Mesenchymal stem cell (in vitro differentiated cells and primary cell): ENCODE measurements at places on chromosomes 4 and X.
A peak's percentile ranks its signal among the peaks of the same experiment; 100 is the strongest.

DNA sequence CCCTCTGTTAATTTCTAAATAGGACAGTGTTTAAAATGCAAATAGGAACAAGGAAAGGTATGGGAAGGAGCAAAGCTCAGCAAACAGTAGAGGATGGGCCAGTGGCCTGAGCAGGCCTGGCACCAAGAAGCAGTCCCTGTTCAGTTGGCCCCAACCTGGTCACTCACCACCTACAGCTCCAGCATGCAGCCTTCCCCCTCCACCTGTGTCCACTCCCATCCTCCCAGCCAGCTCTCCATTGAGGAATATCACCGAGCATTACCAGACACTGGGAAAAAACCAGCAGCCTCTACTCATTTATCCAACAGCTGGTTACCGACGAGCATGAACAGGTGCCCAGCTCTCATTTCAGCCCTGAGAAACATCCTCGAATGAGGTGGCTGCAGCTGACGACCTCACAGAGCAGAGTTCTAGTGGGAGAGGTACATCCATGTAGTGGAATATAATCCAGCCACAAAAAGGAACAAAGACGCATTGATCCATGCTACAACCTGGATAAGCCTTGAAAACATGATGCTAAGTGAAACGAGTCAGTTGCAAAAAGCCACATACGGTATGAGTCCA lies 25.6 kb downstream of the CD99L2 start:
- H3K4me3 ChIP-seq: no peak overlapping the region
- H3K4me1 ChIP-seq: peaks cover 2% of the 10 kb centered on the region
- H3K27me3 ChIP-seq: no peaks in the 10 kb centered on the region
- H3K36me3 ChIP-seq: no peaks in the 10 kb centered on the region

- H3K36me3 ChIP-seq: no peaks in the 10 kb centered on the region
- no peaks in the 10 kb centered on the region for H3K27me3 ChIP-seq
- no peaks in the 10 kb centered on the region for H3K4me1 ChIP-seq
- no peak overlapping the region for H3K4me3 ChIP-seq
- DNase-seq: no peak
Measured at GRCh38 chrX:33273535-33273934, 62.2 kb upstream of the DMD start.

GRCh38 chr4:155007660-155008176 lies 200.7 kb upstream of the NPY2R start:
- H3K4me1 ChIP-seq: no peaks in the 10 kb centered on the region
- H3K27ac ChIP-seq: no peak overlapping the region
- DNase-seq: no peak
- H3K27me3 ChIP-seq: no peaks in the 10 kb centered on the region
- H3K4me3 ChIP-seq: no peak overlapping the region

DNA sequence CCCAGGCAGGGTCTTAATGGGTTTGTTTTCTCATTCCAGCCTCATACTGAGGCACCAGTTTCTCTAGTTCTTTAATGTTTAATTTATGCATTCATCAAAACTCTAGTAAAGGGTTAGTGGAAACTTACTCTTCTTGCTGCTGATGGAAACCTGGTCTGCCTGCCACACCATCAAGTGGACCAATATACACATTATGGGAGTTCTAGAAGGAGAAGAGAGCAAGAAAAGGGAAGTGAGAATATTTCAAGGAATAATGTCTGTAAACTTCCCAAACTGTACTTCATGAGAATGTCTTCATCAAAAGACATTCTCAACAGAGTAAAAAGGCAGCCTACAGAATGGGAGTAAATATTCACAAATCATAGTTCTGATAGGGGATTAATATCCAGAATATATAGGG lies 20.9 kb upstream of the DHX15 start:
- H3K27ac ChIP-seq: no peak overlapping the region
- H3K36me3 ChIP-seq: no peaks in the 10 kb centered on the region
- no peaks in the 10 kb centered on the region for H3K27me3 ChIP-seq
- H3K4me3 ChIP-seq: no peak overlapping the region
- DNase-seq: no peak
- H3K4me1 ChIP-seq: peaks cover 3% of the 10 kb centered on the region

- H3K4me1 ChIP-seq: no peaks in the 10 kb centered on the region
- no peak overlapping the region for H3K27ac ChIP-seq
- no peak overlapping the region for H3K4me3 ChIP-seq
- no peaks in the 10 kb centered on the region for H3K36me3 ChIP-seq
Measured at GRCh38 chr4:65589331-65589730, 81.0 kb downstream of the EPHA5 start.

- peaks cover 11% of the 10 kb centered on the region for H3K36me3 ChIP-seq
- H3K27me3 ChIP-seq: no peaks in the 10 kb centered on the region
- H3K27ac ChIP-seq: no peak overlapping the region
- H3K4me1 ChIP-seq: peaks cover 1% of the 10 kb centered on the region
- DNase-seq: no peak
- H3K4me3 ChIP-seq: no peak overlapping the region
Measured at GRCh38 chr4:128444544-128445302, 157.1 kb upstream of the PGRMC2 start.

DNA sequence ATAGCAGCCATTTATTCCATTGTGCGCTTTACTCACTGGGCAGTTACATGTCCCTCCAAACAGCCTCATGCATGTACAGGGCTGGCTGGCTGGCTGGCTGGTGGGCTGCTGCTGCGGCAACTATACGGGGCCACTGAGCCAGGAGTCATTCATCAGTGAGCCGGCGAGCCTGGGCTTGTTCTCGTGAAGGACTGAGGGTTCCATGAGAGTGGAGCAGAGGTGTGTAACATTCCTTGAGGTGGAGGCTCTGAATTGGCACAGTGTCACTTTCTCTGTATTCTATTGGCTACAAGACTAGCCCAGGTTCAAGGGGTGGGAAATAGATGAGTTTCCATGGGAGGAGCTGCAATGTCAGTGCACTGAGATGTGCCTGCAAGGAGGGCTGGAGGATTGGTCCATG lies 89.1 kb downstream of the ARHGAP10 start:
- peaks cover 9% of the 10 kb centered on the region for H3K4me1 ChIP-seq
- DNase-seq: no peak
- H3K36me3 ChIP-seq: peaks cover 13% of the 10 kb centered on the region
- H3K4me3 ChIP-seq: no peak overlapping the region

- H3K27ac ChIP-seq: no peak overlapping the region
- no peak overlapping the region for H3K4me3 ChIP-seq
- no peaks in the 10 kb centered on the region for H3K27me3 ChIP-seq
- H3K4me1 ChIP-seq: no peaks in the 10 kb centered on the region
Measured at GRCh38 chr4:174107746-174108354, 175.6 kb downstream of the FBXO8 start.

GRCh38 chrX:10486373-10486772 lies 134.0 kb downstream of the MID1 start:
- H3K27me3 ChIP-seq: no peaks in the 10 kb centered on the region
- H3K4me1 ChIP-seq: peaks cover 4% of the 10 kb centered on the region
- no peak overlapping the region for H3K4me3 ChIP-seq

DNA sequence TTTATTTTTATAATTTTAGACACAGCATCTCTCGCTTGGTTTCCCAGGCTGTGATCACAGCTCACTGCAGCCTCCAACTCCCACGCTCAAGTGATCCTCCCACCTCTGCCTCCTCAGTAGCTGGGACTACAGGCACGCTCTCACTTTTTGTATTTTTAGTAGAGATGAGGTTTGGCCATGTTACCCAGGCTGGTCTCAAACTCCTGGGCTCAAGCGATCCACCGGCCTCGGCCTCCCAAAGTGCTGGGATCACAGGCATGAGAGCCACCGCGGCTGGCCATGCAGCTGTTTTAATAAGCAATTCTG lies 39.1 kb downstream of the DHRSX start:
- peaks cover 6% of the 10 kb centered on the region for H3K36me3 ChIP-seq
- H3K4me1 ChIP-seq: no peaks in the 10 kb centered on the region
- H3K4me3 ChIP-seq: no peak overlapping the region

- H3K4me3 ChIP-seq: no peak overlapping the region
- H3K4me1 ChIP-seq: no peaks in the 10 kb centered on the region
- no peak for DNase-seq
- H3K27me3 ChIP-seq: no peaks in the 10 kb centered on the region
- no peak overlapping the region for H3K27ac ChIP-seq
Measured at GRCh38 chrX:44247468-44247867, 96.0 kb downstream of the EFHC2 start.

DNA sequence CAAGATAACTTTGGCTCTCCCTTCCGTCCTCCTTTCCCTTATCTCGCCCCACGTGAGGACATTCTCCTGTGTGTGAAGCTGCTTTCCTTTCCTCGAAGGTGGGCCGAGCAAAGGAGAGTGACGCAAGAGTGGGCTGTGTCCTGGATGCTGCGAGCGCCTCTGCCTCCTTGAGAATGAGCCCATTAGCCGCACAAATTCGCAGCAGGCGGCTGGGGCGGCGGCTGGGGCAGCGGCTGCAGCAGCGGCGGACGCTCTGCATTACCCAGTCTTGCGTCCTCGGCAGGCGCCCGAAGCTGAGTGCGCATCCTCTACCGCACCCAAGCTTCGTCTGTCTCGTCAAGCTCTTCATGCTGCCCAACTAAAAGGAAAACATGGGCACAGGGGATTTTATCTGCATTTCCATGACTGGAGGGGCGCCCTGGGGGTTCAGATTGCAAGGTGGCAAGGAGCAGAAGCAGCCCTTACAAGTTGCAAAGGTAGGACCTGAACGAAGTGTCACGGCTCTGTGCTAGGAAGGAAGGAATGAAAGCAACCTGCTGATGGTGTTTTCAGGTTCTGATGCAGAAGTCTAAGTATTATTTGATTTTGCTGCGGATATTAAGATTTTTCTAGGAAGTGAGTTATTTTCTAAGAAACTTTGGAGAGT lies at the start of gene SYNPO2:
Gene SYNPO2, plus strand, starts transcription at position 189 of the 646 bp plus-strand sequence. Its CDS starts 183 bp downstream, at position 372.
- H3K4me1 ChIP-seq: peaks cover 2% of the 10 kb centered on the region
- H3K4me3 ChIP-seq: peak within 1 kb of the TSS; percentile 48
- no peaks in the 10 kb centered on the region for H3K27me3 ChIP-seq
- no peaks in the 10 kb centered on the region for H3K36me3 ChIP-seq
- DNase-seq: peak; percentile 80

DNA sequence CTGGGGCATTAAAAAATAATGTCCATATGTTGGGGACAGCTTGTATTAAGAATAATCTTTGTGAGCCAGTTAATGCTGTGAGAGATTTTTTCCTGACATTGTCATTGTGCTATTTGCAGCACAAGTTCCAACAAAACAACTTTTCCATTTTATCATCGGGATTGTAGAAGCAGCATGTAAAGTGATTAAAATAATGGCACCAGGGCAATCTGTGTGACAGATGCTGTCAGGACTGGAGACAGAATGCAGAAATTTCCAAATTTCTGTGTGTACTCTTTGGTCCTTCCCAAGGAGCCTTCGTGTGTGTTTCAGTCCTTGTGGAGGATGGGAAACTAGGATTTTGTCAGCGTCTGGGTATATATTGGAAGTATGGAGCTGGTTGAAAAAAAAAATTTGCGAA lies 101.5 kb upstream of the LIMCH1 start:
- no peaks in the 10 kb centered on the region for H3K27me3 ChIP-seq
- H3K27ac ChIP-seq: no peak overlapping the region
- H3K36me3 ChIP-seq: no peaks in the 10 kb centered on the region
- DNase-seq: no peak

- no peaks in the 10 kb centered on the region for H3K36me3 ChIP-seq
- no peak overlapping the region for H3K4me3 ChIP-seq
- no peaks in the 10 kb centered on the region for H3K27me3 ChIP-seq
- peak; percentile 87 for DNase-seq
- H3K27ac ChIP-seq: peak overlapping the region; percentile 80
- peaks cover 7% of the 10 kb centered on the region for H3K4me1 ChIP-seq
Measured at GRCh38 chr4:83855044-83855443, 319.1 kb downstream of the GPAT3 start.

GRCh38 chr4:1364748-1365147 lies 17.7 kb downstream of the UVSSA start:
- no peak for DNase-seq
- H3K36me3 ChIP-seq: peaks cover 76% of the 10 kb centered on the region
- no peaks in the 10 kb centered on the region for H3K27me3 ChIP-seq
- peaks cover 6% of the 10 kb centered on the region for H3K4me1 ChIP-seq

- no peaks in the 10 kb centered on the region for H3K4me1 ChIP-seq
- peak; percentile 17 for DNase-seq
- no peaks in the 10 kb centered on the region for H3K27me3 ChIP-seq
- no peak overlapping the region for H3K27ac ChIP-seq
- H3K4me3 ChIP-seq: no peak overlapping the region
- no peaks in the 10 kb centered on the region for H3K36me3 ChIP-seq
Measured at GRCh38 chr4:132383571-132384199, 765.4 kb upstream of the PCDH10 start.

DNA sequence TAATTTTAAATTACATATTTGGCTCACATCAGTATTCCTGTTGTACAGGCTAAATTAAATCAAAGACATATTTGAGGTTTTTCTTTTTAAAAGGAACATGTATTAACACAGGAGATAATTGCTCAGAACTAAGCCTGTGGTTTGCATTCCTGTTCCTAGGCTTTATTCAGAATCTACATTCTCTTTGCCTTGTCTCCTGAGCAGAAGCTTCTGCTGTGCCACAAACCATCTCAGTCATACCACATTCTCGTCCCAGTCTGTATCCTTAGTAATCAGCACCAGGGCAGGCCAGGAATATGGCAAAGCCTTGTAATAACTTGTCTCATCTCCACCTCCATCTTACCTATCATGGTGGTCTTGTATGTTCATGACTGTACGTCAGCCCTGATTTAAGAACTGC lies 162.8 kb downstream of the ARHGAP24 start:
- no peak overlapping the region for H3K27ac ChIP-seq
- no peaks in the 10 kb centered on the region for H3K36me3 ChIP-seq
- no peaks in the 10 kb centered on the region for H3K27me3 ChIP-seq
- DNase-seq: no peak
- H3K4me3 ChIP-seq: no peak overlapping the region

DNA sequence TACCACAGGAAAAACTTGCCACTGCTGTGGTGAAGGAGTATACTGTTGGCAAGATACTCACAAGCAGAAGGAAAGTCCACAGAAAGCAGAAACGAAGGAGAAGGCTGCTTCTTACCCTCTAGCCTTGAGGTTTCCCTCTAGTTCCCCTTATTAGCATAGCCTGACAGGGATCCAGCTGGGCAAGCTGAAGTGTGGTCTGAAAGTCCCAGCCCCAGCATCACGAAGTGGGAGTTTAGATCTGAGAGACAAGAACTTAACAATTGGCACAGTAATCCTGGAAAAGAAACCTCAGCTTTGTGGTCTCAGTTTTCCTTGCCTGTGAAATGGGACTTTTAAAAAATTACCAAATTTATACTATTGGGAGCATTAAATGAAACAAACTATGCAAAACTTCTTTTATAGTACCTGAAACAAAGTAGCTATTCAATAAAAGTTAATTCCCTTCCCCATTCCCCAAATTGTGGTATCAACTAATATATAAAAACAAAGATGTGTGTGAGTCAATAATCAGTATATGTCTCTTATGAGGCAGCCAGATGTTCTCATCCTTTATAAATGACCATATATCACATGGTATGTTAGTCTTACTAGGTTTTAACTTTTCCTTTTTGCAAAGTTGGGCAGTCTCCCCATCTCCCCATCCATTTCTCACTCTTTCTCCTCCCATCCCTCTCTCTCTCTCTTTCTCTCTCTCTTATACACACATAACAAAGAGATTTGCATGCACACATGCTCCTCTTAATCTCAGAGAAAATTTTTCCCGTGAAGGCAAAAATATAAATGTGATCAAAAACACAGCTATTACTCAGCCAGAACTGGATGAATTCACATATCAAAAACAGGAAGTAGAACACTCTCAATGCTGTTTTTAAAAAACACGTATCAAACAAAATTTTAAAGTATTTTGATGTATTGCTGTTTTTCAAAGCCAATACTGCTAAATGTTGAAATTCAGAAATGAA lies 57.8 kb downstream of the SCFD2 start:
- no peak overlapping the region for H3K27ac ChIP-seq
- DNase-seq: no peak
- H3K4me3 ChIP-seq: no peak overlapping the region
- peaks cover 7% of the 10 kb centered on the region for H3K36me3 ChIP-seq
- no peaks in the 10 kb centered on the region for H3K4me1 ChIP-seq

GRCh38 chr4:139655116-139655515 lies 10.5 kb upstream of the MGST2 start:
- H3K27ac ChIP-seq: no peak overlapping the region
- H3K4me1 ChIP-seq: peaks cover 8% of the 10 kb centered on the region
- peak; percentile 58 for DNase-seq
- peaks cover 15% of the 10 kb centered on the region for H3K27me3 ChIP-seq
